ENCODE measurements at places on chromosomes 1 and 21. TPM values are rescaled to one million over a fixed set of nuclear protein-coding genes. Genes with fewer than 3 reads are reported as not detected.

The FALEC gene
- total RNA-seq = not detected

The FBLIM1 gene
- total RNA-seq = 46.2 TPM

The ARMH1 gene
- total RNA-seq = 4.6 TPM

The NBPF10 gene
- total RNA-seq = 3.0 TPM

The DTL gene
- 2.9 TPM for total RNA-seq

- DNase-seq = no peak
Measured at GRCh38 chr1:30569384-30569783, 154.0 kb downstream of the MATN1 start.

Measured in upper lobe of left lung (tissue), 6 donors.